ENCODE measurements at places on chromosomes 3 and 15.

DNA sequence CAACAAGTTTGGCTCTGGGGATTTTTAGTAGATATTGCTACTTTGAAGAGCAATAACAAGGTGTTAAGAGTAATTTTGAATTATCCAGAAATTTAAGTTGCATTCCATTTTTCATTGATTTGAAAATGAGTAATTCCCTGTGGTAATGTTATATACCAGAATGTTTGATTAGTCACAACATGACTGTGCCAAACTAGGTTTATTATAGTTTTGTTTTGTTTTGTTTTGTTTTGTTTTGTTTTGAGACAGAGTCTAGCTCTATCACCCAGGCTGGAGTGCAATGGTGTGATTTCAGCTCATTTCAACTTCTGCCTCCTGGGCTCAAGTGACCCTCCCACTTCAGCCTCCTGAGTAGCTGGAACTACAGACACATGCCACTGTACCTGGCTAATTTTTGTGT lies 40.7 kb downstream of the CNOT10 start:
- DNase-seq = no peak

DNA sequence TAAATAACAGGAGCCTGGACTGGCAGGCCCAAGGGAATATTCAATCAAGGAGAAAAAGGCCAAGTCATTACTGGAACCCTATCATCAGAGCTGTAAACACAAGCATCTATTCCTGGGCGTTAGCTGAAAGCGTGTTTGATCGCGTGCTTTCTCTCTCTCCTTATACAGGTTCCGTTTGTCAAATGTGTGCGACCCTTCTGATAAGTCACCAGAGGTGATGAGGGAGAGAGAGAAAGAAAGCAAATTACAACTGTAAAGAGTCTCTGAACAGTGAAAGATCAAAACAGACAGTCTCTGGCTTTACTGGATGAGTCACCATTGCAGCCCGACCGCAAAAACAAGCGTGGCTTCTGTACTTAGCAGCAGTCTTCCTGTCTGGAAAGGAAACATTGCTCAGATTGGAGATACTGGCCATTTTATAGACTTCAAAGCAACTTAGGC lies 39.5 kb upstream of the TPRG1 start:
- DNase-seq = peak; percentile 95

GRCh38 chr3:158384019-158384418 lies 187.0 kb upstream of the MLF1 start:
- no peak for DNase-seq

- DNase-seq = peak; percentile 18
Observed at GRCh38 chr15:42101861-42102260, 7.5 kb upstream of the PLA2G4D start.

DNA sequence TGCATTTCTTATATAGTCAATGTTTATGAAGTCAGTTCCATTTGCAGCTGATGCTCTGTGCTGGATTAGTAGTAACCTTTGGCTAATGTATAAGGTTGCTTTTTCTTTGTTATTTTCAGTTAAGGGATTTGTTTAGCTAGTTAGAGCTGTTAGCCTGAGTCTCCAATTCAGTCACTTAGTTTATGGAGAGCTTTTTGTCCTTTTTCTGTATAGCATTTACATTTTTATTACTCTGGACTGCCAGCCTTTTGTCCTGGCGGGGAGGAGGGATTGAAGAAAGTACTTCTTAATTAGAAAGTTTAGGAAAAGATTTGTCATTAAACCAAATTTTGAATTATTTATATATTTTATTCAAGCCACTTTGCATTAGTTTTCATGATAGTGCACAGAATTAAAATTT lies 52.0 kb downstream of the DNAJC13 start:
- DNase-seq = no peak

GRCh38 chr3:179697736-179698332 lies 45.0 kb downstream of the USP13 start:
- DNase-seq = no peak

DNA sequence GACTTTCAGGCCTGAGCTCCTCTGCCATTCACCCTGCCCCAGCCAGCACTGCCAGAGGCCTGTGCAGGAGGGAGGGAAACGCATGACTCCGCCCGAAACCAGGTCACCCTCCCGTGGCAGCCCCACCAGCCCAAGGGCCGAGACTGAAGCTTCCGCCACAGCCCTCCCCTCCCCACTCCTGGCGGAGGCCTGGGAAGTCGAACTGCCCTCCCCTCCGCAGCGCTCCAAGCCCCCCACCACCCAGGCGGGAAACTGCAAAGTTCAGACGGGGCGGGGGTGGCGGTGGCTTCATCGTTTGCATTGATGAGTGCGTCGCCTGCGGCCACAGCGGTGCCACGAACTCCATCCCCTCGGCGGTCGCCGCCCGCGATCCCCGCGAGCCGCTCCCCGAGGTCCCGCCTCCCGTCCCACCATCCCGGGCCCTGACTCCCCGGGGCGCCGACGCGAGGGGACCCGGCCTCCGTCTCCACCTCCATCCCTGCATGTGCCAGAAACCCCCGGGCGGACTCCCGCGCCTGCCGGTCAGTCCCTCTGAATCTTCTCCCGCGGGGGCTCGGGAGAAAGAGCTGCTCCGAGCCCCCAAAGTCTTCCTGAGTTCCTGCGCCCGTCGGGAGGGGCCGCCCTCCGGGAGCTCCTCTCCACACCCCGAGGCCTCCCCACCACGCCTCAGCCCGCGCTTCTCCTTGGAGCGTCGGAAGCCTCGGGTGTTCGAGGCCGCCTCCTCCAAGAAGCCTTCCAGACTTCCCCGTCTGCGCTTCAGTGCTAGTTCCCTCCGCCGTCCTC lies 698 bp downstream of the MELTF start:
- DNase-seq = no peak

DNA sequence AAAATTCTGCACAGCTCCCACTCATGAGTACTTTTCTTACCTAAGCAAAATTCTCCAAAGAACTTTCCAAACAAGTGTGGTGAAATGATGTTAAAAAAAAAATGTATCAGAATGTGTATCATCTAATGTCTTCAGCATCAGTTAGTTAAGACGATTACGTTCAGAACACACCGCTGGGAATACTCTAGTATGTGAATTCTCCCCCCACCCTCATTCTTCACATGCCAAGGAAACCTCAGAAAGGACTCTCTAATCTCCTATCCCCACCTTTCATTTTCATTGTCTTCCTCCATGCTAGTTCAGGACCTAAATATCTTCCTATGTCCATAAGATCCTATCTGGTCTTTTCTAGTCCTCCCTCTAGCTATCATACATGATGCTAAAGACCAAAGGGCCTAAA lies 457.4 kb downstream of the SHQ1 start:
- peak; percentile 61 for DNase-seq

- no peak for DNase-seq
Observed at GRCh38 chr3:46910166-46910760, 32.7 kb downstream of the PTH1R start.

DNA sequence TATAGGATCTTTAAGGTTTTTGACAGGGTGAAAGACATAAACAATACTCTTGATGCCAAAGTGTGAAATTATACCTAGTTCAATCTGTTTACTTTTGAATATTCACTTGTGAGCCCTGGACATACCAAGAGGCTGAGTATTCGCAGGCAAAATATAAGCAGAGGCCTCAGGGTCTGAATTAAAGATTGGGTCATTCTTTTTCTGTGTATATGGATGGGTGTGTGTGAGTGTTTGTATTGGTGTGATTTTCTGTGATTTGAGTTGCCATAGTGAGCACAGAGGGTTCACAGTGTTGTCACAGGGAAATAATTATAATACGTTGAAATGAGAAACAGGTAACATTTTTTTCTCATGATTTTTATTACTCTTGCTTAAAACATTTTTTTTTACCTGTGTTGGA lies 770.7 kb upstream of the ALCAM start:
- no peak for DNase-seq

DNA sequence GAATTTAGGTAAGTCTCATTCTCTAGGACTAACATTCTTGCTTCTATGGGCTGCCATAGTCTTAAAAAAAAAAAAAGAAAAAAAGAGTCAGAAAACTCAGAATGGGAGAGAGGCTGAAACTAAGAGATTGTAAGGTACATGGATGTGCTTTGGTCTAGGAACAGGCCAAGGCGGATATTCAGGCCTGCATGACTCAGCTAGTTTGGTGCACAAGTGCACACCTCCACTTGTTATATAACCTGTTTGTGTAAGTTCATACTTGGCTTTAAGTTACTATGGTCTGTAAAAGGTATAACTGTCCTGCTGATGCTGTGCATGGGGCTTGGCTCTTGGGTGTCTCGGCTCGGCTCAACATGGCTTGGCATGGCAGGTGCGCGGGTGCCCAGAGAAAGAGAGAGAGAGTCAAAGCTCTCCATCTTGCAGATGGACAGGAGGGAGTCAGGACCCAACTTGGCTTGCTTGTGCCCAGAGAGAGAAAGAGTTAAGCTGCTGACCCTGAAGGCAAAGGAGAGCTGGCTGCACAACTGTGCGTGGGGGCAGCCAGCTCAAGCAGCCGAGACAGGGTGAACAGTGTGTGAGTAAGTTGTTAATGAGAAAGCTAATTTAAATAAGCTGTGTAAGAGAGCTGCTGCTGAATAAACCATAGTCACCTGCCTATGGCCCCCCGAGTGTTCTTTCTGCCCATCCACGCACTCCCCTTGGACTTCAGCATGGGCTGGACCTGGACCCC lies 31.4 kb upstream of the CHRNB4 start:
- DNase-seq = no peak

- DNase-seq = peak; percentile 88
Observed at GRCh38 chr3:149384911-149385321, 7.5 kb upstream of the TM4SF1 start.

DNA sequence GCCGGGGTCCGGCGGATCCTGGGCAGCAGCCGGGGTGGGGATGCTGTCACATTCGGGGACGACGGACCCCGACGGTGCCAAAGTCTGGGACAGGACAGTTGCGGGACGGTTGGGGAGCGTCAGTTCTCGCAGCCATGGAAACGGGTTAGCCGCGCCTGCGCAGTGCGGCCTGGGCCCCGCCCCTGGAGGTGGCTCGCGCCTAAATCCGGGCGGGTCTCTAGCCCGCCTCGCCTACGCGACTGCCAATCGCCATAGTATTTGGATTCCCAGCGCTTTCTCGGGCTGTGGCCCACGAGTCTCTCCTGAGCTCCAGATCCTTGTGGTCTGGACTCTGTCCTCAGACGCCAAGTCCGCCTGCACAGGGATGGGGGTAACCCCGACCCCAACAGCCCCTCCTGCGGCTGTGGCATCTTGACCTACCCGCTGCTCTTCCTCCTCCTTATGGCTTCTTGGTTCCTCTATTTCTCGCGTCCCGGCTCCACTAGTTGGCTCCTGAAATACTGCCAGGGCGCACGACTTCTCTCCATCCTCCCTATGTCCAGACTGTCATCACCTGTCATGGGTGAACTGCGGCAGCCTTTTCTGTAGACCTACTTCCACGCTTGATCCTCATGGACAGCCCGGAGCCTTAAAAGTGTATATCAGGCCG lies at the start of gene ZMYND10:
Gene ZMYND10, minus strand, starts transcription at position 147 of the 649 bp plus-strand sequence. CDS start 153 bp downstream, outside the sequence.
- no peak for DNase-seq

DNA sequence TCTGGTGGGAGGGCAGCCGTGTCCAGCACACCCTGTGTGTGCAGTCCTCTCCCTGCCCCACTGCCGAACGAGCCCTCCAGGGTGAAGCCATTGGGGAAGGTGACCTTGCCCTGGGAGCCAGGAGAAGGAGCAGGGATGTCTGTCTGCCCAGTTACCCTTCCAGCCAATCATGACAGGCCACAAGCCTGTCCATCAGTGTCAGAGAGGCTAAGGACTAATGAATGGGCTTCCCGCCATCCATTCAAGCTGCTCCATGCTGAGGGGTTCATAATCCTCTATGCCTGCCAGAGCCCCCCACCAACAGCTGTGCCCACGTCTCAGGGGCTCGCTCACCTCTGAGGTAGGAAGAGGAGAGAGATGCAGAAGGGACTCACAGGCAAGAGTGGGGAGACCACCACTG lies 15.2 kb downstream of the ALS2CL start:
- no peak for DNase-seq

DNA sequence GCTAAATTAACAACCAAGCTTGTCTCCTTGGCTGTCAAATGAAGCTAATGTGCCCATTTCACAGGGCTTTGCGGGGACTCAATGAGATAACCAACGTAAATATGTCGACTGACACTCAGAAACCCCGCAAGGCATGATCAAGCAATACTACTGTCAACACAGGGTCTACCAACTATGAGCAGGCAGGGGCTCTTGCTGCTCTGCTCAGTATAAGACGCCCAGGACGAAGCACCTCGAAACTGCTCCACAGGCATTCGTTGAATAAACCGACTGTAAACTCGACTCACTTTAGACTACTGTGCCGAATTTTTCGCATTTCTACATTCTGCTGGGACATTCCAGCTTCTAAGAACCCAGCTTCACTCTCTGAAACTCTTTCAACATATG lies 55.0 kb downstream of the FEZF2 start:
- DNase-seq = no peak

DNA sequence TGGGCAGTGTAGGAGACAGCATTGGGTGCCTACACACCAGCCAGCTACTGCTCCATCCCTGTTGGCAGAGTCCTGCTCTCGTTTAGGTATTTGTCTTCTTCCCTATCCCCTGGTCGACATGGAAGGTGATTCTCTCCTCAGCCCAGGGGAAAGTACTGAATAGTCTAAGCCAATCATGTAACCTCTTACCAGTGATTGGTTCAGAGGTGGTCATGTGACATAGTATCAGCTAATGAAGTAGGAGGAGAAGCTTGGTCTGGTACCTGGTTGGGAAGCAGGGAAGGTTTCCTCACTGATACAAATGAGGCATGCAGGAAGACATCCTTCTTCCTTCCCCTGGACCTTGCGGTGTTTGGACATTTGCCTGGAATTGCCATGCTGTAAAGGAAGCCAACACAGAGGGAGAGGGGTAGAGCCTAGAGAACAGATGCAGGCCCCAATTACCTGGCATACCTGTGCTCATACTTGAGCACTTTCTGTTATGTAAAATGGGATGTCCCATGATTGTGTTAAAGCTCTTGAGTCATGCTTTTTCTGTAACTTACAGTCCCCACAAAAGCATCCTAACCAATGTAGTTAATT lies 32.7 kb upstream of the RASGRP1 start:
- no peak for DNase-seq

DNA sequence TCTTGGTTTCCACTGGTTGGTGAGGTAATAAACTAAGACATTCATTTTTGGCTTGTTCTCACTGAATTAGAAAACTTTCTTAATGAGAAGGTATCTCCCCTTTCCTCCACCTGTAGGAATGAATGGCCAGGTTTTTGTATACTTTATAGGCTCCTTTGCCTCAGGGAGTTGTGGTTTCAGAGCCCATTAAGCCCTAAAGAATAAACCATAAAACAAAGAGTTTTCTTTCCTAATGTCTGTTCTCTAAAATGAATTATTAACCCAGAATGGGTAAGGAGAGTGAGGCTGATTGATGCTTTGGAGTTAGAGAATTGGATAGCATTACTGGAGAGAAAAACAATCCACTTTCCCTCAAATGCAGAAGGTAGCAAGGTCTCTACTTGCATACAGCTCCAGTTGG lies 67.6 kb downstream of the TIGIT start:
- no peak for DNase-seq

DNA sequence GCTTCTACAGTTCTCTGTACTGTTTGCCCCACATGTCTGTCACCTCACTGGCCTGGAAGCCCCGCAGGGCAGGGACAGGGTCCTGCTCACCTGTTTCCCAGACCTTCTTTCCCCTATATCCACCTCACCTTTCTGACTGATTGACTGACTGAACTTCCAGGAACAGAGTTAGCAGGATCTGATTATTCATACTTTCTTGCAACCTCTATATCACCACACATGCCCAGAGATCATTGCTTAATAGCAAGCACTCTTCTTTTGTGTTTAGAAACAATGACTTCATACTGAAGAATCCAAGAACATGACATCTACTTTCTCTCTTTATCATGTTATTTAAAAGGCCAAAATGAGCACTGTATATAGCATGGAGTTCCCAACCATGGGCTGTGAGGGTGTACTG lies 18.0 kb upstream of the CLEC3B start:
- DNase-seq = peak; percentile 88

All from amniotic epithelial cell (primary cell).